ENCODE measurements at places on chromosomes 3 and 15.

- no peak for DNase-seq
Observed at GRCh38 chr3:73656241-73656890, 31.6 kb upstream of the PDZRN3 start.

GRCh38 chr3:127589600-127590281, 792 bp downstream of the TPRA1 start:
- peak; percentile 34 for DNase-seq

GRCh38 chr3:133837487-133838295, 32.1 kb downstream of the SRPRB start:
- no peak for DNase-seq

DNA sequence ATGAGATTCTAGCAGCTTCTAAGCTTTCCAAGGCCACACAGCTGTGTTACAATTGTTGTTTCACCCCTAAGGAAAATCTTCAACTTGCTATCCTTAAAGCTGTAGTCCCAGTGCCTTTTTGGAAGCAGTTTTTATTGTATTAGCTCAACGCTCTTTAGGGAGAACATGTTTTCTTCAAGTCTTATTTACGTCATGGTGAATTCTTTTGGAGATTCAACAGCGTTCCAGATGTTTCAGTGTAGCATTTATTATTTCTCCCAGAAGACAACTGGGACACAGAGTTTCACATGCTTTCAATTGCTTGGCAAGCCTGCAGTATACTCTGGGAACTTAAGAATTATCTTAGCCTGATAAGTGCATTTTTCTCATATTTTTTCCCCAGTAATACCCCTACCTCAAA, 888.3 kb downstream of the PLOD2 start:
- DNase-seq: no peak

DNA sequence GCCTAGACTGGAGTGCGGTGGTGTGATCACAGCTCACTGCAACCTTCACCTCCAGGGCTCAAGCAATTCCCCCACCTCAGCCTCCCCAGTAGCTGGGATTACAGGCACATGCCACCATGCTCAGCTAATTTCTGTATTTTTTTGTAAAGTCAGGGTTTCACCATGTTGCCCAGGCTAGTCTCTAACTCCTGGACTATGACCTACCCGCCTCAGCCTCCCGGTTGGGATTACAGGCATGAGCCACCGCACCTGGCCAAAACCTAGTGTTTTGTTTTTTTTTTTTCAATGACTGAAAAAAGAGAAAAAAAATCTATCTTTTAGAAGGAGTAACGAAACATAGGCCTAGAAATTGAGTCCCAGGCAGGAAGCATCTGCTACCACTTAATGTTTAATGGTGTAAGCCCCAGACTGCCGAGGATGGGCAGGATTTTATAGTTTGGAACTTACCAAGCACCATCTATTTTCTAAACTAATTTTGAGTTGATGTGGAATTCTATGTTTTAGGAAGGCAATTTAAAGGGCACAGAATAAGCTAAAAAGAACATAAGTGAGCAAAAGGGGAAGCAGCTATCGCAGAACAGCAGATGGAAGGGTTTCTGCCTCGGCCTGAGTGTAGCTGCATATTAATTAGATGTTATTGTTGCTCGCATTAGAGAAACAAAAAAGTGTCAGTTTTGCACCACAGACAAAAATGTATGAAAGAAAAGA, 24.2 kb upstream of the CA12 start:
- DNase-seq: no peak

DNA sequence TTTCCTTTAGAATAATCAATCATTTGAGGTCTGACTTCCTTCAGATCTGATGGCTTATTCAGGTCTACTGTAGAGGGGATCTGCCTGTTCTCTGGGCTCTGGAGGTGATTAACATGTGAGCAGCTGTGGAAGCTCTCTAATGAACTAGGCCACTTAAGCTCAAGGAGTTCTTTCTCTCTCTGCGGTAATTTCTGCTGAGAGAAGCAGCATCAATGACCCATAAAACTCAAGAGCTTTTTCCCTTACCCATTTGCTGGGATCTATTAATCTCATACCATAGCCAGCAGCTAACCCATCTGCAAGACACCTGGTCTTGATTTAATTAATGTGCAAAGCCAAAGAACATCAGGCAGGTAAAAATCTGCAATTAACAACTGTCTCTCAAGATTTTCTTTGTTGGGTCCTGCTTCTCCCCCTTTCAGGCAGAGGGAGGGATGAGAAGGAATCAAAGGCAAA, 73.2 kb upstream of the DLG1 start:
- no peak for DNase-seq

DNA sequence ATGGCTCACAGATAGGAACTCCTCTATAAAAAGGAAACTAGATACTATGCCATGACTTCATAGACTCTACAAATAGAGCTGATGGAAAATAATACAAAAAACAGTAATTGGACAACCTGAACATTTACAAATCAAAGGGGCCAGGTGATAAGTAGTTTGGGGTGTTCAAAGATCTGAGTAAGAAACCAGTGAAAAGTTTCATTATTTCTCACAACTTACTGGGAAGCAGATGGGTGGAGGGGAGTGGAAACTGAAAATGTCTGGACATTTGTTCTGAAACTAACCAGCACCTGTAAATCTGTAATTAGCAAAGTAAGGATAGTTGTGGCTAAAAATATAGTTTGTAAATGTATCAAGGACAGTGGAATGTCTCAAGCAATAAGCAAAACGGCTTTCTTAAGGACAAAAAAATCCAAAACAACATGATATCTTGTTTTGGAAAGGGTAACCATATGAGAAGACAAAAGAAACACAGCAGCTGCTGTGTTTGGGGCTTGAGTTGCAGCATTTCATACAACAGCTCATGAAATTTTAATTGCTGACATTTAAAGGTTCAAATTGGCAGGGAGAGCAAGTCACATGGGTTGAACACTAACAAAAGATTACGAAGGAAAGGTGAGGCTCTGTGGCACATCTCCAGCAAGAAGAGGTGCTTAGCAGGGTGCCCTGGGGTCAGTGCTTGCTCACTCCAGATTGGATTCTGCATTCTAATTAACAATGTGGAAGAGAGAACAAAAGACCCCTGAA, 26.8 kb upstream of the THBS1 start:
- no peak for DNase-seq

- DNase-seq: no peak
Observed at GRCh38 chr3:132536442-132537153, 60.5 kb upstream of the ACKR4 start.

- no peak for DNase-seq
Observed at GRCh38 chr3:188198001-188198400, 44.0 kb downstream of the LPP start.

- no peak for DNase-seq
Observed at GRCh38 chr15:87752250-87752951, 504.1 kb downstream of the NTRK3 start.

DNA sequence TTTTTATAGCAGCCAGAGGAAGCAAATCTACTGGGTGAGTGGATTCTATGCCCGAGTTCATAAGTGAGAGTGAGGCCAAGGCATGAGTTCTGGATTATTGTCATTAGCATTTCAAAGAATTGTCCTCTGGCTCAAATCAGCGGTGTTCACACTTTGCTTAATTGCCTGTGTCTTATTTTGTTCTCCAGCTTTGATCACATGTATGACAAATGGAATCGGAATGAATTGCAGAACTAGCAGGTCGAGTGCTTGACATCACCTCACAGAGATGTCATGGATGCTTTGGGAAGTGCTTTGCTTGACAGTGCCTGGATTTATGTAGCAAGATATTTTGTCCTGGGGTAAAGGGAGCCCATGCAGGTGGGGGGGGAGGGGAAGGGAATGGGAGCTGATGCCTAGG, 68.0 kb downstream of the SH3GL3 start:
- DNase-seq: no peak

DNA sequence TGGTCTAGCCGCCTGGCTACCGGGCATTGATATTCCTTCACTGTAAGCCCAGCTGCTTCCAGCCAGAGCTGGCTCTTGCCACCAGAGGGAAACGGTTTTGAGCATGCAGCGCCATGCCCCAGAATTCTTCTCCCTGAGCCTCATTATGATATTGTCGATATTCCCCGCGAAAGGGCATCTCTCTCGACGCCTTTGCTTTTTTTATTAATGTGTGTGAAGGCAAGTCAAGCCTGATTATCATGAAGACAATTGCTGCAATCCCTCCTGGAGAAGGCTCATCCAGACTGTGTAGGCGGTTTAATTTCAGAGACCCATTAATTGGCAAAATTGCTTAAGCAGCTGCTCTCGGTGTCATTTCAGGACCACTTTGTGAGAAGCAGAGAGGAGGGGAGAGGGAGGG, 321.2 kb upstream of the TLE3 start:
- no peak for DNase-seq

DNA sequence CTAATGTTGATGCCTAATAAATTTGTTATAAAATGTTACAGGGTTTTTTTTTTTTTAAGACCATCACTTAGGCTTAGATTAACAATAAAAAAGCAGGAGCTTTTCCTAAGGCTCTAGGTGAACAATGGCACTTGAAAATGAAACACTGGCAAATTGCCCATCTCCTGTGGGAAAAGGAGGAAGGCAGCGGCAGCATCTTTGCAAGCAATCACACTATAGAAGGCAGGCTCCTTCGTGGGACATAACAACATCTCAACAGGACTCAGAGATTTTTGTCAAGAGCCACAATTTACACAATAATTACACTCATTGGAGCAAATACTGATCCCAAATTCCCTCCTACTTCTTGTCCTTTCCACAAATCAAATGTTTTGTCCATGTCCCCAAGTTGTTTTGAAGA, 646.7 kb downstream of the ROBO2 start:
- no peak for DNase-seq

GRCh38 chr15:45205192-45205591, 17.4 kb upstream of the SHF start:
- peak; percentile 76 for DNase-seq

All from activated naive CD4-positive, alpha-beta T cell treated with anti-CD3 and anti-CD28 coated beads, Interleukin-2, amount 10 ng/mL, durations not matched to agents 7 days and 5 days (primary cell).